ENCODE measurements at places on chromosomes 12 and 14.

DNA sequence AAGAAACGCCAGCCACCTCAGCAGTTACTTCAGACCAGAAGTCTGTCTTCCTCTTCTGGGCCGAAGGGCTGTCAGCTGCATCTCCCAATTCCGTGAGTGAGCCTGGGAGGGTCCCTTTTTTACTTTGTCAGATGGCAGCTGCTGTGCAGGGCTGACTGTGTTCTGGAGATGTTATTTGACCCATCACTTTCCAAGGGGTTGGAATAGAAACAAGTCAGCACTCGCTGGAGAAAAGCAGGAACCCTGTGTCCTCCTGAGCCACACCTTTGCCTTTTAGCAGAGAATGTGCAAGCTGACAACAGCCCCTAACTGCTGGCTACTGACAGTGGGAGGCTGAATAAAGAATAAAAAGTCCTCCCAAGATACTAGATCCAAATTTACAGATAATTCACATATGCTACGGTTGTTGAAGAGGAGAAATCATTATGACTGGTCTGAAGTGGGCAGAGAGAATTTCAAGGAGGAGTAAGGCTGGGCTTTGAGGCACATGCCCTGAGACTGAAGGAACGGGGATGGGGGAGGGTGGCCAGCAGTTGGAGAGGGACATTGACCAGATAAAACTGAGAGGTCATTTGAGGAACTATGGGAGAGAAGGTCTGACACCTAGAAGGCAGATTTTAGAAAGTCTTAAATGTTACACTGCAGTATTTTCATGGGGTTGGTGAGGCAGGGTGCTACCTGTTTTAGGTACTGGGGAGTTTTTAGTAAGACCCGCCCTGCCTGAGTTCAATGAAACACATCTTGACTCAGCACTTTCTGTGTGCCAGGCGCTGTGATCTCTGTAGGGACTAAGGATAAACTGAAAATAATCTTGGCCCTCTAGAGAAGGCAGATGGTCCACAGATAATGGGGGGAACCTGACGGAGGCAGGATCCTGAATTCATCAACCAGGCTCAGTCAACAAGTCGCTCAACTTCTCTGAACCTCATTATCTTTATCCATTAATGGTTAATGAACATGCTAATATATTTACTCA, 27.4 kb downstream of the FAM234B start:
- no peak for DNase-seq

- no peak for DNase-seq
Observed at GRCh38 chr14:52043690-52044089, 25.2 kb downstream of the NID2 start.

GRCh38 chr12:114784526-114784925, 100.6 kb upstream of the TBX3 start:
- DNase-seq: no peak

DNA sequence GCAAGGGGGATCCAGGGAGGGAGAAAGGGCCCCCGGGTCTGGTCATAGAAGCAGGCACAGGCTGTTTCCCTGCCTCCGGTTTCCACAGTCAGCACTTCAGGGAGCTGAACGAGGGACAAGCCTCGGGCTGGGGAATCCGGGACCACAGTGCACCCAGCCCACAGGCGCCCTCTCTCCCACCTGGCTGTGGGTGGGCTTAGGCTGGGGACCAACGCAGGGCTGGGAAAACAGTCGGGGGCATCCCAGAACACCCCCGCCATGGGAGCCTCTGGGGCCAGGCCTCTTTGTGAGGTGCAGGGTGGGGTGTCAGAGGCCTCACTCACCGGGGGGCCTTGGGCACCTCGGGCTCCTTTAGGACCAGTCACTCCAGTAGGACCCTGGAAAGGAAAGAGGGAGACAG, 16.3 kb downstream of the TMEM106C start:
- peak; percentile 27 for DNase-seq

DNA sequence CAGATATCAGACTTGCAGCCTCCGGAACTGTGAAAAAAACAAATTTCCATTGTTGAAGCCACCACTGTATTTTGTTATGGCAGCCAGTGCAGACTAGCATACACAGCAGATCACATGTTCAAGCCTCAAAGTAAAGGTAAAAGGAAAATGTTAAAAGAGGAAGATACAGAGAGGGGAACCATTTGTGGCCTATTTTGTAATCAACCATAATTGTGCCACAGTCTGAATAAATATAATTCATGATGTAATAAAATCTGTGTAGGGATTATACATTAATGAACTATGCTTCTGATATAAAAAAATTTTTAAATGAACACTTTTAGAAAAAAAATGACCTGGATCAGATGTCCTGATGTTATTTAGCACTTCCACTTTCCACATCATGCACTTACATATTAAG, 79.6 kb downstream of the SLC16A7 start:
- DNase-seq: no peak

- peak; percentile 13 for DNase-seq
Observed at GRCh38 chr14:104131968-104132732, 6.2 kb upstream of the KIF26A start.

DNA sequence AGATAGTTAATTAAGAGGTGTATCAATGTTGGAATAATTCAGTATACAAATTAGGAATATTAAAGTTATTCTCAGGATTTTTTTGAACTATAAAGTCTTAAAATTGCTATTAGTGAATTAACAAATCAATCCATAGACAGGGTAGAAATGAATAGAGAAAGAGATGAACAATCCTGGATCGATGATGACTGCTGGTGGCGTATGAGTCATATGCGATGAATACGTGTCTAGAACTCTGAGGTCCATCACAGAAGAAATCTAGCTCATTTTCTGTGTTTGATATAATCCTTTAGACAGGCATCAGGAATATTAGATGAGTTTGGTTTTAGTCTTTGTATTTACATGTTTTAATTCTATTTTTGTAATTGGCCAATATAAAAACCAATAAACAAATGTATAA, 85.4 kb upstream of the RTL1 start:
- DNase-seq: no peak

GRCh38 chr12:1634590-1635191, 5.7 kb downstream of the WNT5B start:
- peak; percentile 87 for DNase-seq

DNA sequence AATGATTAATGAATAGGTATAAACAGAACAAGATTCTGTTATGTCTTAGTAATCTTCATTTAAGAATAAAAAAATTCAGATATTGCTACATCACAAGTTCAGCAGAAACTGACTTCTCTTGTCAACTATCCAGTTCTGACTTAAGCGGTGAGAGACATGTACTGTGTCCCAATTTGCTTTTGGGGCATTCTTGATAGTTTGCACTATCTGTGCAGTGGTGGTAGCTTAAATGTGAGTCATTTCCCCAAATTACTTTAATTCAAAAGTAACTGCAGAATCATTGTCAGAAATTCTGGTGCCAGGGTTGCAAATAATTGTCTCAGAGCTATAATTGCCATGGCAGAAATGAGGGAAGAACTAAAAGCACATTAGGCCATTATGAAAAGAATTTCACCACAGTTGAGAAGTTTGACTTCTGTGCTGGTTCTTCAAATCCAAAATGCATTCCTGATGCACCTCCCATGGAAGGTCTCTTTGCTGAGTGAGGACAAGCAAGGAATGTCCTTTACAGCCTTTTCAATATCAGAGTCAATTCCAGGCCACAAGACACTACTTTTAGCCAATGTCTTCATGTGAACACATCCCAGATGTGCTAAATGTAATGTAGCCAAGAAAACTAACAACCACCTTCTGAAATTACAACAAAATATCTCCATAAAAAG, 304.7 kb downstream of the SSPN start:
- no peak for DNase-seq

- DNase-seq: no peak
Observed at GRCh38 chr14:104439625-104440024, 139.9 kb upstream of the C14orf180 start.

DNA sequence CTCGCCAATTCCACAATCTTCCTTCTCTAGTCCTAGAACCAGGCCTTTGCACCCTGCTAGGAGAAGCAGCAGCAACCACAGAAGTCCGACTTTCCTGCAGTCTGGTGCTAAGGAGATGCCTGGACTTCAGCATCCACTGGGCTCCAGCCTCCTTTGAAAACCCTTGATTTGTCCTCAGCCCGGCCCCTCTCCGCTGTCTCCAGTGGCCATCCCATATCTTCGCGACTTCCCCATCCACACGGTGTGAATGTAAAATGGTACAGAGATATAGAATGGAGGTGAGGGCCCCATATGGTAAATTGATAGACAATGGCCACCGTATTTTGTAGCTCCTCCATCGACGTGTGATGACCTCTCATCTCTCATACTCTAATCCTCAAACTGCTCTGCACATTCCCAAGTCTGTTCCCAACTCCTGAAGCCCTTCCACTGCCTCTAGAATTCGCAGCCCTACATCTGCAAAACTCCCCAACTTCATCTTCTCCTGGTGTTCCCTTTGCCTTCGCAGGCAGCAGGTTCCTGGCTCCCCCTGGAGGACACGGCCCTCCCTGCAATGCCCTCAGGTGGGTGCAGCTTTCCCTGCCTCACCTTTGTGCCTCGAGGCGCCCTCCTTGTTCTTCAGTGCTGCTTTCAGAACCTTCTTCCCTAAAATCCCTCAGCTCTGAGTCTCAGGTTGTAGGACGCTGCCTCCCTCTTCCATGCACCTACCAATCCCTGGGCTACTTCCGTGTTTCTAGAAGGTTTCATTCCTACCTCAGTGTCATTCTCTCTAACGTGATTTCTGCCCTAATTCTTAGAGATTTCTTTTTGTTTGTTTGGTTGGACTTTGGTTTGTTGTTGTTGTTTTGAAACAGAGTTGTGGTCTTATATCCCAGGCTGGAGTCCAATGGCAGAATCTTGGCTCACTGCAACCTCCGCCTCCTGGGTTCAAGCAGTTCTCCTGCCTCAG, 36.7 kb downstream of the TMBIM6 start:
- DNase-seq: peak; percentile 68

DNA sequence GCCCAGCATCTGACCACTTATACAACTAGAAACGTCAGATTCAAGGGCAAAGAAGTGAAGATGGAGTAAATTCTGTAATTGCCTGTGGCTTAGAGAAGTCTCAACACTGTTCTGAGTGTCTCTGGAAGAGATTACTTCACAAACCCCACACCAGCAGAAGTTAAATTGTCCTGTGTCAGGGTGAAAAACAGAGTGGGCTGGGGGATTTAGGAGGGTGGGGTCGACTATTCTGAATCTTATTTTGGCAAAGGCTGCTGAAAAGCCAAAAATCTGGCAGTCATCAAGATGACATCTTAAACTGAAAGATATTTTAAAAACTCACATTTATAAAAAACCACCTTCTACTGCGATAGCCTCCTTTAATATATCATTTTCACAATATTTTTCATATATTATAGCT, 180.8 kb downstream of the KLHL28 start:
- DNase-seq: no peak

DNA sequence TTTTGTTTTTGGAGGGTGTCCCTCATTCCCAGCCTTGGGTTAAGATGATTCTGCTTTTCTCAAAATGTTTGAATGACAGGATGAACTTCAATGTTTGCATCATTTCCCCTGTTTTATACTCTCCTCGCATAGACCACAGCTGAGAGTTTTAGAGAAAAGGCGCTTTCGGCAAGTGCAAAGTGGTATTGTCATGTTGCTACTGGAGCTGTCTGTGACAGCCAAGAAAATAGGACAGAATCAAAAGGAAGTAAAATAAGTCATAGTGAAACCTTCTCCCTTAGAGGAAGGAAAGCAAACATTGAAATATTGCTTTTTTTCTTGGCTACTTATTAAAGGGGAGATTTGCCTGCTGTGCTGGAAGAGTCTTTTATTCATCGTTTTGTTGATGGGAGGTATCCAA, 33.5 kb upstream of the ARHGAP5 start:
- no peak for DNase-seq

- no peak for DNase-seq
Observed at GRCh38 chr12:114638790-114639435, 45.1 kb downstream of the TBX3 start.

GRCh38 chr14:19729763-19730162, 13.6 kb upstream of the OR4Q3 start:
- no peak for DNase-seq

DNA sequence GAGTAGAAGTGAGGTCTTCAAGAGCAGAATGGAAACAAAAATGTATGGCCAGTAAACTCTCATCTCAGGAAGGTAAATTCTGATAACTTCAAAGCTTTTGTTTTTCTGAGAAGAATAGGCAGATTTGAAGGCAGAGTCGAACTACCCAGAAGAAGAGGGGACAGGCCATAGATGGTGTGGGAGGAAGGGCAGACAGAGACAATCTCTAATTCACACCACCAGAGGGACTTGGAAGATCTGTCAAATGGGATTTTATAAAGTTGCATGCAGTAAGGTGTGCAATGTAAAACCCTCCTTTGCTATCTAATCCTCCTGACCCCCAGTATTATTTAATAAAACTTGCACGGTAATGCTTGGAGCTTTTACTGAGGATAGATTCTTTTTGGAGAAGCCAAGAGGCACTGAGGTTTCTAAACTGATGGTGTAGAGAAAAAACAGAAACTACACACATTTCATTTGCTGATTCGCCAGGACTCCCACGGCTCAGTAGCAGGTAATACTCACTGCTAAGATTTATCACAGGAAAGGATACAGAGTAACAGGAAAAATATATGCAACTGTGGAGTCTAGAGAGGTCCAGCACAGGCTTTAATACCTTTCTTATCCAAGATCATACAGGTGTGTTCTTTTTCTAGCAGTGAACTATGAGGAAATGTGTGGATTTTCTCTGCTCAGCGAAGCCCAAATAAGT, 18.3 kb downstream of the SLC38A2 start:
- DNase-seq: no peak

- DNase-seq: no peak
Observed at GRCh38 chr12:4438834-4439596, 6.6 kb downstream of the FGF6 start.

DNA sequence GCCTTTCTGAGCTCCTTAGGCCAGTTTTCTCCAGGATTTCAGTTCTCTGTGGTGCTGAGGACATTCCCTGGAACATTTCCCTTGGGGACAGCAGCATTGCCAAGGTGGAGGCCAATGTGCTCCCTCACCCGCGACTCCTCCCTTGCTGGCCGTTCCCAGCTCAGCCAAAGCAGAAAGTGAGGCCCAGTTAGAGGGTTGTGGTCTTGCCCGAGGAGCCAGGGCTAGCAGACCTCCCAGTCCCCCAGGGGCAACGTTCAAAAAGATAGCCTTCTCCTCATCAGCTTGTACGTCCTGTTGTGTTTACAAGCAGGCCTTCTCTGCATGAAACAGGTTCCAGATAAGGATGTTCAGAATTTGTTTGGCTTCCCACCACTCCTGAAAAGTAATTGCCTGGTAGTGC, 78.4 kb downstream of the SSPN start:
- no peak for DNase-seq
